ENCODE measurements at places on chromosomes 7 and 10. TPM values are rescaled to one million over a fixed set of nuclear protein-coding genes. Genes with fewer than 3 reads are reported as not detected.

PLAU gene
- total RNA-seq, result 0.61 TPM

UBTD1 gene
- total RNA-seq, result 1.4 TPM

NKX2-3 gene
- not detected for total RNA-seq

OR13A1 gene
- total RNA-seq, result 0.23 TPM
